ENCODE measurements at places on chromosomes 12 and 14.

GRCh38 chr12:85057370-85057963, 21.3 kb downstream of the LRRIQ1 start:
- peak; percentile 39 for DNase-seq

DNA sequence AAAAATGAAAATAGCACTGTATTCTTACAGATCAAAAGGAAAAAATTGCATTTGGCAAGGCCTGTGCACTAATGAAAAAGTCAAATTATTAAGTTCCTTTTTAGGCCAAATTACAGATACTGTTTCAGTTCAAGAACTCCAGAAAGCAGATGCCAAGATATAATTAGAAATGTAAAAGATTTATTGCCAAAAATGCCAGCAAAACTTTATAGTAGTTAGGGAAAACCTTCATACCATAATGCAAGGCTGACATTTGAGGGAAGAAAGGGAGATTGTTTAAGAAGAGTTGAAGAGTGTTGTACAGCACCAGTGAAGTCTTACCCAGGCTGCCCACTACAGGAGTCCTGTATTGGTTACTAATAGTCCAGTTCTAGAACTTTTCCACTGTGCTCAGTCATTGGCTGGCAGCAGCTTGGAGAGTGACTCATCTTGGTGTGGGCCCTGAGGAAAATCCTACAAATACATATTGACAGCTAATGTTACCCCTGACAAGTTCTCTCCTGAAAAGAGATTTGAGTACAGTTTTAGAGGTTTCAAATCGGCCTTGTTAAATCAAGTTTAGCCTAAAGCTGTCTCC, 600.4 kb downstream of the C12orf50 start:
- DNase-seq, result no peak

GRCh38 chr14:65075628-65076325, 26.5 kb downstream of the MAX start:
- no peak for DNase-seq

- no peak for DNase-seq
Measured at GRCh38 chr12:50375802-50376201, 20.6 kb downstream of the FAM186A start.

GRCh38 chr12:52242442-52243258, 9.6 kb downstream of the KRT7 start:
- no peak for DNase-seq

GRCh38 chr14:63986789-63987533, 134.2 kb downstream of the SYNE2 start:
- no peak for DNase-seq

- DNase-seq, result no peak
Measured at GRCh38 chr14:38536376-38537038, 280.6 kb upstream of the CLEC14A start.

GRCh38 chr14:101583715-101584054, 22.4 kb downstream of the DIO3 start:
- DNase-seq, result no peak

GRCh38 chr12:27179400-27180214, 64.5 kb upstream of the STK38L start:
- peak; percentile 65 for DNase-seq

- DNase-seq, result no peak
Measured at GRCh38 chr14:63632932-63633514, 8.6 kb downstream of the WDR89 start.

DNA sequence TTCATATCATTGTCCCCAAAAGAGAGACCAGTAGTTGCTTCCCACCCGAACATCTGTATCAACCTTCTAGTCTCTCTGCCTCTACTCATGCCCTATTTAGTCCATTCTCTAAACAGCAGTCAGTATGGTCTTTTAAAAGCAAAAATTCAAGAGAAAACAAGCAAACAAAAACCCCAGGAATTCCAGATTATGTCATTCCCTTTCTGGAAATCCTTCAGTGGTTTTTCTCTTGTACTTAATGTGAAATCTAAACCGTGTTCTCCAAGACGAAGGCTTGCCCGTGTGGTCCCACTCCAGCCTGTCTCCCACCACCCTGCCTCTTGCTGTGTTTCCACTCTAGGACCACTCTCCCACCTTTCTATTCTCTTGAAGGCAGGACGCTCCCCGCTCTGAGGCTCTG, 90.8 kb downstream of the TMEM30B start:
- DNase-seq, result no peak

GRCh38 chr12:30914986-30915591, 11.5 kb upstream of the TSPAN11 start:
- no peak for DNase-seq

DNA sequence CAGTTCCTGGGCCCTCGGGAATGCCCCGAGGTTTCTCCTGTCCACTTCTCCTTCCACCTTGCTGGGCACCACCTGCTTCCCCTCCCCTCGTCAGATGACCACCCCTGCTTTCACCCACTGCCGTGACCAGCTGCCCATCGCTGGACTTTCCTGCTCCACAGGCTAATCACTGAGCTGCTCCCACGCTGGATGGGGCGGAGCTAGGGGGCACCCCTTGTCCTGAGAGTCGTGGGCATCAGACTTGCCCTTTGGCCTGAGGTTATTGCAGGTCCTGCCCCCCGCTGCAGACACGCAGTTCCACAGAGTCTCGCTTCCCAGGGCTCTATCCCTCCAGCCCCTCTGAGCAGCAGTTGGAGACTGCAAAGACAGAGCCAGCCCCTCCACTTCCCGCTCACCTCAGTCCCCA, 427 bp downstream of the SLC6A12 start:
- DNase-seq, result no peak

DNA sequence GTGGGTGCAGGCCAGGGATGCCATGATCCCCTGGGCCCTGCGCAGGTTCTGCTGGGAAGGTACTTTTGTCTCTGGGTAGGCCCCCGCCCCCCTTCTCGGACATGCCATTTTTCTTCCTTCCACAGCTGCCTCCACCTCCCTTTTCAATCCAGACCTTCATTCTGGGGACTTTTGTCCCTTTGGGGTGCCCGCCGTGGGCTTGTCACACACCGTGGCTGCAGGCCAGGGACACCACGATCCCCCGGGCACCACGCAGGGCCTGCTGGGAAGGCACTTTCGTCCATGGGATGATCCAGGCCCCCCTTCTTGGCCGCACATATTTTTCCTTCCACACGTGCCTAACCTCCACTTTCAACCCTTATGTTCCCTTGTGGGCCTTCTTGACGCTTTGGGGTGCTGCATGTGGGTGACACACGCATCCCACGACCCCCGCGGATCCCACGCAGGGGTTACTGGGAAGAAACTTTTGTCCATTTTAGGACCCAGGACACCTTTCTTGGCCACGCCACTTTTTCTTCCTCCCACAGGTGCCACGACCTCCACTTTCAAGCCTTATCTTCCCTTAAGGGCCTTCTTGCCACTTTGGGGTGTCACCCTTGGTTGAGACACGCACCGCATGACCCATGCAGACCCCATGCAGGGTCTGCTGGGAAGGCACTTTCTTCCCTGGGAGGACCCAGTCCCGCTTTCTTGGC, 272.5 kb downstream of the ALG10 start:
- no peak for DNase-seq

- DNase-seq, result no peak
Measured at GRCh38 chr12:79023261-79023660, 158.7 kb downstream of the SYT1 start.

DNA sequence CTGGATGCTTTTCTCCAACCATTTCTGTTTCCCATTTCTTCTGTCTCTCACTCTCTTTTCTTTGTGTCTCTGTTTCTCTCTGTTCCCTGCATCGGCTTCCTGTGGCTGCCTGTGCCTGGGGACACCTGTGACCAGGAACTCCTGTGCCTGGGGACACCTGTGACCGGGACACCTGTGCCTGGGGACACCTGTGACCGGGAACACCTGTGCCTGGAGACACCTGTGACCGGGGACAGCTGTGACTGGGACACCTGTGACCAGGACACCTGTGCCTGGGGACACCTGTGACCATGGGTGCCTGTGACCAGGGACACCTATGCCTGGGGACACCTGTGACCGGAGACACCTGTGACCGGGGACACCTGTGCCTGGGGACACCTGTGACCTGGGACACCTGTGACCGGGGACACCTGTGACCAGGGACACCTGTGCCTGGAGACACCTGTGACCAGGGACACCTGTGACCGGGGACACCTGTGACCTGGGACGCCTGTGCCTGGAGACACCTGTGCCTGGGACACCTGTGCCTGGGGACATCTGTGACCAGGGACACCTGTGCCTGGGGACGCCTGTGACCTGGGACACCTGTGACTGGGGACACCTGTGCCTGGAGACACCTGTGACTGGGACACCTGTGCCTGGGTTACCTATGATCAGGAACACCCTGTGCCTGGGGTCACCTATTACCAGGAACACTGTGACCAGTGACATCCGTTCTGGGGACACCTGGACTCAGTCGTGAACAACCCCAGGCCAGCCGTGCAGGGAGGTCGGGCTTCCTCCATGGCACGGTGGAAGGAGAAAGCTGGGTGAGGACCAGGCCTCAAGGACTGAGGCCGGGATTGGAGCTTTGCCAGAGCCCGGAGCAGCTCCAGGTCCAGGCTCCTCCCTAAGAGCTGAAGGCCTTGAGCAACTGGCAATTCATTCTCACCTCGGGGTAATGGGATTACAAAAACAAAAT, 23.4 kb upstream of the FBRSL1 start:
- DNase-seq, result no peak

GRCh38 chr12:118749646-118750045, 231.7 kb upstream of the SRRM4 start:
- no peak for DNase-seq

GRCh38 chr12:57631566-57632072, 1.4 kb downstream of the B4GALNT1 start:
- no peak for DNase-seq

DNA sequence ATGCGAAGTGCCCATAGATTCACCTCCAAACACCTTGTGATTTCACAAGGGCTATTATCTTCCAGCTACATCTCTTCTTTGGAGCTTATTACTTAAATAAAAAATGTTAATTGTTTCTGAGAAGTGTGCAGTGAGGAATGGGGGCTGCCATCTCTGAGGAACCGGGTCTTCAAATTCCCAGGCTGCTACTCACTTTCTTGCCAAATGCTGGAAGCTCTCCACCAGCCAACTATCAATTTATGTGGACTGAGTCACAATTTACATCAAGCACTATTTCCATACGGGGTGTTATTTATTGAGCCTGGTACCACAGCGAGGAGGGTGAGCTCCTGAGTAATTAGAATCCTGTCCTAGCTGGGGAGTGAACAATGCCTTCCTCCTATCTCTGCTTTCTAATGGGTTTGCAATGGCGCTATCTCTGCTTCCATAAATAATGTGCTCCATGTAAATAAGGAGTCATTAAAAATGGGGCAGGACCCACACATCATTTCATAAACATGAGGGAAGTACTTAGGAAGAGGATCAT, 898.3 kb downstream of the VRK1 start:
- no peak for DNase-seq

GRCh38 chr14:23121361-23121771, 2.3 kb upstream of the CEBPE start:
- no peak for DNase-seq

GRCh38 chr12:1781772-1782171, 38.6 kb upstream of the LRTM2 start:
- no peak for DNase-seq

DNA sequence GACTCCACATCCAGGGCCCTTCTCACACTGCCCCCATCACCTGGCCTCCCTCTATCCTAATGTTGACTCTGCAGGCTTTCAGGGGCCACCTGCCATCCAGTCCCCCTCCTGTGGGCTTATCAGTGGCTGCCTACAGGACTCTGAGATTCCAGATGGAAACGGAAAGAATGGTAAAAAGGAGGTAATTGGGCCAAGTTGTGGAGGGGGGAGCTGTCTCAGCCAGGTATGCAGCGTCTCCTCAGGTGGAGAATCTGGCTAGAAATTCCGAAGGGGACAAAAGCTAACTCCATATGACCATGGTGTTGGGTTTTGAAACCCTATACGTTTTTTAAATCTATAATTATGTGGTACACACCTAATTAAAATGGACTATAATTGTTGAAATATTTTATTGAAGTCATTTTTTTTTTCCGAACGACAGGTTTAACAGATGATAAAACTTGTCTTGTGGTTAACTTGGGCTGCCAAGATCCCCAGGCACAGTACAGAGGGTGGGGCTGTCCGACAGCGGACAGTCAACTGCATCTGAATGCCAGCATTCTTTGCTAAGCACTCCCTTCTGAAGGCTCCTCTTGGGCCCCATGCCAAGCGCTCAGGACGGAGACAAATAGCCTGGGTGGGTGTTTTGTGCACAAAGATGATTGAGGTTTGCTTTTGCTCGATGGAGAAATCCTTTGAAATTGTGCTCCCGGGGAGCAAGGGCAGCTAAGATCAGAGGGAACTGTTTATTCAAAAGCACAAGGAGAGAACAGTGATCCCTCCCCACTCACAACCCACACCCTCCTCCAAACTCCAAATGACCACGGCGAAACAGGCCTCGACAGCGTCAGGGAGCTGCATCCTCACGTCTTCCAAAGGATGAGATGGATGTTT, 365.6 kb downstream of the BCL11B start:
- no peak for DNase-seq

DNA sequence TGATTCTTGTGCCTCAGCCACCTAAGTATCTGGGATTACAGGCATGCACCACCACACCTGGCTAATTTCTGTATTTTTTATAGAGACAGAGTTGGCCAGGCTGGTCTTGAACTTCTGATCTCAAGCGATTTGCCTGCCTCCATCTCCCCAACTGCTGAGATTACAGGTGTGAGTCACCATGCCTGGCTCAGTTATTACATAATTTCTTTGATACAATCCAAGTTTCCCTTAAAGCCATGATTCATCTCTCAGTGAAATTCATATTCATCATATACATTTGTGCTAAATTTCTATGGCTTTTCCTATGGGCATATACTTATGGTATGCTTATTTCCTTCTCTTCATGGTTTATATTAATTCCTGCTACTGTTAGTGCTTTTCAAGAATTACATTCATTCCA, 29.1 kb upstream of the PZP start:
- DNase-seq, result no peak

GRCh38 chr12:123971770-123972456, 718 bp downstream of the CCDC92 start:
- DNase-seq, result peak; percentile 48

DNA sequence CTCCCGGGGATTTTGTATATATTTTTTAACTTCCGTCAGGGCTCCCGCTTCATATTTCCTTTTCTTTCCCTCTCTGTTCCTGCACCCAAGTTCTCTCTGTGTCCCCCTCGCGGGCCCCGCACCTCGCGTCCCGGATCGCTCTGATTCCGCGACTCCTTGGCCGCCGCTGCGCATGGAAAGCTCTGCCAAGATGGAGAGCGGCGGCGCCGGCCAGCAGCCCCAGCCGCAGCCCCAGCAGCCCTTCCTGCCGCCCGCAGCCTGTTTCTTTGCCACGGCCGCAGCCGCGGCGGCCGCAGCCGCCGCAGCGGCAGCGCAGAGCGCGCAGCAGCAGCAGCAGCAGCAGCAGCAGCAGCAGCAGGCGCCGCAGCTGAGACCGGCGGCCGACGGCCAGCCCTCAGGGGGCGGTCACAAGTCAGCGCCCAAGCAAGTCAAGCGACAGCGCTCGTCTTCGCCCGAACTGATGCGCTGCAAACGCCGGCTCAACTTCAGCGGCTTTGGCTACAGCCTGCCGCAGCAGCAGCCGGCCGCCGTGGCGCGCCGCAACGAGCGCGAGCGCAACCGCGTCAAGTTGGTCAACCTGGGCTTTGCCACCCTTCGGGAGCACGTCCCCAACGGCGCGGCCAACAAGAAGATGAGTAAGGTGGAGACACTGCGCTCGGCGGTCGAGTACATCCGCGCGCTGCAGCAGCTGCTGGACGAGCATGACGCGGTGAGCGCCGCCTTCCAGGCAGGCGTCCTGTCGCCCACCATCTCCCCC, 777 bp downstream of the ASCL1 start:
- no peak for DNase-seq

- peak; percentile 82 for DNase-seq
Measured at GRCh38 chr12:13534645-13535398, 338.3 kb downstream of the EMP1 start.
